ENCODE measurements at places on chromosomes 6 and 20.
A peak's percentile ranks its signal among the peaks of the same experiment; 100 is the strongest.

- no peak for DNase-seq
Measured at GRCh38 chr6:107413966-107414645, 45.3 kb downstream of the PDSS2 start.

- DNase-seq = peak; percentile 87
Measured at GRCh38 chr6:166556863-166557322, 29.6 kb downstream of the RAMACL start.

GRCh38 chr6:79787626-79788025, 156.5 kb downstream of the SH3BGRL2 start:
- DNase-seq = no peak

DNA sequence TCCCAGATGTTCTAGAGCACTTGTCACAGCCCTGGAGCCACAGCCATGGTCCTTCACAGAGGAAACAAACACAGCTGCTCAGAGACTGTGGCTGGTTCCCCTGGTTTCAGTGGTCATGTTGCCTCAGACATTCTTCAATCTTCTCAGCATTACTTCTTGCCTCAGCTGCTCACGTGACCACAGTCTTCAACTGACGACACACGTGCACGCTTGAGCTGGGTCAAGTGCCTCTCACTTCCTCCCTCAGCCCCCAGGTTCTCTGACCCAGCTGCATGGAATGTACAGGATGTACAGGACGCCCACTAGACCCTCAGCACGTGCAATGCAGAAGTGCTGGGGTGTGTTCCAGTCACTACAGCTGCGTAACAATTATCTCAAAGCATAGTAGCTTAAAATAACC, 159.8 kb upstream of the GGTLC1 start:
- DNase-seq = peak; percentile 34

DNA sequence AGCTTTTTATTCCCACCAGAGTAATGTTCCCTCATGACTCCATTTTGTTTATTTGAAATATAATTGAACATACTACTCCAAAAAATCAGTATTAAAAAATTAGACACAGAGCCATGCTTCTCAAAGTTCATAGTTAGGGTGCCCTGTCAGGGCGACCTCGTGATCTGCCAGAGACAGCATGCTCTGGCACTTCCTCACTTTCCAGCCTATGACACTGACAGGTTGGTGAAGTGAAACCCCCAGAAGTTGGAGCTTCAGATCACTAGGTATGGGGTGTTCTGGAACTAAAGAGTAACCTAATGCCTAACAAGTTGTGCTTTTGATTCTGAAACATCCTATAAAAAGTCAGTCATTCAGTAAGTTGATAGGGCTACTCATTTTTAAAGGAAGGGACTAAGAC, 93.0 kb downstream of the TBC1D7 start:
- no peak for DNase-seq

GRCh38 chr6:104617591-104617990, 242.1 kb downstream of the HACE1 start:
- DNase-seq = no peak

DNA sequence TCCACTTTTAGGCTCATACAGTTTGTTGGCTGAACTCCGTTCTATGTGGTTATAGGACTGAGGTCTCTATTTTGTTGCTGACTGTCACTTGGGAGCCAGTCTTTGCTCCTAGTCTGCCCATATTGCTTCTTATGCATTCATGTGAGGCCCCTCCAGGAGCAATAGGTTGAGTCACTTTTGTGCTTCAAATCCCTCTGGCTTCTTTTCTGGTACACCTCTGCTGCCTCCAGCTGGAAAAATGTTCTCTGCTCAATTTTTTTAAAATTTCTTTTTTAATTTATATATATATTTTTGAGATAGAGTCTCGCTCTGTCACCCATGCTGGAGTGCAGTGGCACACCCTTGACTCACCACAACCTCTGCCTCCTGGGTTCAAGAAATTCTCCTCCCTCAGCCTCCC, 42.7 kb upstream of the NOX3 start:
- DNase-seq = no peak

- DNase-seq = no peak
Measured at GRCh38 chr20:35742741-35743523, 872 bp upstream of the RBM39 start.

DNA sequence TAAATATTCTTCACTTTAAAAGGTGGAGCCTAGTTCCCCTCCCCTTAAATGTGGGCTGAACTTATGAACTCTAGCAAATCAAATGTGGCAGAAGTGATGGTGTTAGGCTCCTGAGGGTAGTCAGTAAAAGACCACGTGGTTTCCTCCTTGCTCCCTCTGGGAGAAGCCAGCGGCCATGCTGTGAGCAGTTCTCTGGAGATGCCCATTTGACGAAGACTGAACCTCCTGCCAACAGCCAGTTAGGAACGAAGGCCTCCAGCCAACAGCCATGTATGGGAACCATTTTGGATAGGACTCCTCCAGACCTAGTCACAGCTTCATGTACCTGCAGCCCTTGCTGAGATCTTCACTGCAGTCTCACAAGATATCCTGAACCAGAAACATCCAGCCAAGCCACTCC, 7.6 kb upstream of the MOCS1 start:
- no peak for DNase-seq

DNA sequence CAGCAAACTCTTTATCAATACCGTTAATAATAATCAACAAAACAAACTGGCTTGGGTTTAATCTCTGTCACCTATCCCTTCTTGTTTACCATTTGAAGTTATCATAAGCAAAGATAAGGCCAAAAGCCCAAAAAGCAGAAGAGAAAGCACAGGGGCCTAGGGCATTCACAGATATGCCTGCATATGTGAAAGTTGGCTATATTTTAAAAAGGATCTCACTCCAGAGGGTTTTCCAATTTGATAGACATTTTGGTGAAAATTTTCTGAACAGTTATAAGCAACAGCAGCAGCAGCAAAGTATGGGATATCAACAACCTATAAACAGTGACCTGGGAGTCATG, 101.1 kb downstream of the ATXN1 start:
- DNase-seq = no peak

DNA sequence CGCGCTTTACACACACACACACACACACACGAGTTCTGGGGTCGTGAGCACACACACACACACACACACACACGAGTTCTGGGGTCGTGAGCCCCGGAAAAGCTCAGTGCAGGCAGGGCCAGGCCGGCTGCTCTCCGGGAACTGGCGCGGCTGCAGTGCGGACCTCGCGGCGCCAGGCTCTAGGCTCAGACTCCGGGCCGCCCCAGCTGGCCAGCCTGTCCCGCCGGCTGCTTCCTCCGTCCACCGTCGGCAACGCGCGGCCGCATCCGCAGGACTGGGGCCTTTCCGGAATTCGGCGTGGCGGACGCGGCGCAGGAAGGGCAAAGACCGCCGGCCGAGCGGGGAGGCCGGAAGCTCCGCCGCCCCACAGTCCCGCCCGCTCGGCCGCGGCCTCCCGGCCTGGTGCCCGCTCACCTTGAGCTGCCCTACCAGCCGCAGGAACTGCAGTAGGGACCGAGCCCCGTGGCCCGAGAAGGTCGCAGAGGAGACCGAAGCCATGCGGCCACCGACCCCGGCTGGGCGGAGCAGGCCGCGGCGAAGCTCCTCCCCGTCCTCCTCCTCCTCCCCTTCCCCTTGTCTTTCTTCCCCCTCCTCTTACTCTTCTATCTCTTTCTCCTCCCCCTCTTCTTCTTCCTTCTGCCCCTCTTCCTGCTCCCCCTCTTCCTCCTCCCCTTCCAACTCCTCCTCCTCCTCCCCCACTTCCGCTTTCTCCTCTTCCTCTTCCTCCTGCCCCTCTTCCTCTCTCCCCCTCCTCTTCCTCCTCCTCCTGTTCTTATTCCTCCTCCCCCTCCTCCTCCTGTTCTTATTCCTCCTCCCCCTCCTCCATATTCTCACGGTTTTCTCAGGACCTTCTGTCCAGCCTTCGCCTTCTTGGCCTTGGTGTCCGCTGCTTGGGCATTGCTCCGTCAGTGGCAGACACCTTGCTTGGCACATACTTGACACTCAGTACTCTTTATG, at the start of gene HDDC2:
HDDC2 (minus strand) TSS at position 533 of the 957 bp plus-strand sequence; CDS start at position 498, 35 bp downstream.
- peak; percentile 67 for DNase-seq

DNA sequence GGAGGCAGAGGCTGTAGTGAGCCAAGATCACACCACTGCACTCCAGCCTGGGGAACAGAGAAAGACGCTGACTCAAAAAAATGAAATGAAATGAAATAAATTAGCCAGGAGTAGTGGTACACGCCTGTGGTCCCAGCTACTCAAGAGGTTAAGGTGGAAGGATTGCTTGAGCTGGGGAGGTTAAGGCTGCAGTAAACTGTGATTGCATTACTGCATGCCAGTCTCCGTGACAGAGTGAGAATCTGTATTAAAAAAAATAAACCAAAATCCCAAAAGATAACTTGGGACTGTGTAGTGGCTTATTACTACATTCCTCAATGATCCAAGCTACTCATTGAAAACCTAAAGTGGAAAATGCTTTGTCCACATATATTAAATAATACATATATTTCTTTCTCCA, 87.0 kb downstream of the SGK1 start:
- no peak for DNase-seq

DNA sequence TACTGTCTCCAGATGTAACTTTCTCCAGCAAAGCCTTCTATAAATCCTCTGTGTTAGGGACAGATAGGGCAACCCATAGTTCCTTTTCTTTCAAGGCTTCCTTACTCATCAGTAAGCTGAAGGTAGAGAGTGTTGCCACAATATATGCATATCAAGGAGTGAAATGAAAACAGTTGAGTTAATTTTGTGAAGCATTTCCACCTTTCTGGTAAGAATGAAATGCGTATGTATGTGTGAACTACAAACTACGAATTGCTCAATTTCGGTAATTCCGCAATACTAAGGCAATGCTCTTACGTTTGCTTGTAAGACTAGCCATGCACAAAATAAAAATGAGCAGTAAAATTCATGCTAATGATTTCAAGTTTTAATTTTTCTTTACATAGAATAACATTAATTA, 61.2 kb upstream of the HBS1L start:
- no peak for DNase-seq

- no peak for DNase-seq
Measured at GRCh38 chr20:56212091-56212490, 36.4 kb upstream of the MC3R start.

DNA sequence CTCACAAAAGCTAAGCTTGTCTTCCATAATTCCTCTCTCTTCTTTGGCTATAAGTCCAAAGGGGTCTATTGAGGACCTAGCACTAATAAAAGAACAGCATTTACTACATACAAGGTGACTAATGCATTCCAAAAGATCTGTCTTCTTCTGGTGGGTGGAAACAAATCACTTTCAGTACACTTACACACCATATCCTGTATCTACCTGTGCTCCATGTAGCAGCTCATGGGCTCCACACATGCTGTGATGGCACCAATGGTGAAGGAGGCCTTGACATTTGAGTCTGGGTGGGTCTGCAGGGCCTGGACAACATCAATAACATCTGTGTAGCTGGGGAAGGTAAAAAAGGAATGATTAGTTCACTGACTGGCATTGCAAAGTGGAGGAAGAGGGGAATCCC, 42.4 kb upstream of the SLC4A11 start:
- DNase-seq = no peak

DNA sequence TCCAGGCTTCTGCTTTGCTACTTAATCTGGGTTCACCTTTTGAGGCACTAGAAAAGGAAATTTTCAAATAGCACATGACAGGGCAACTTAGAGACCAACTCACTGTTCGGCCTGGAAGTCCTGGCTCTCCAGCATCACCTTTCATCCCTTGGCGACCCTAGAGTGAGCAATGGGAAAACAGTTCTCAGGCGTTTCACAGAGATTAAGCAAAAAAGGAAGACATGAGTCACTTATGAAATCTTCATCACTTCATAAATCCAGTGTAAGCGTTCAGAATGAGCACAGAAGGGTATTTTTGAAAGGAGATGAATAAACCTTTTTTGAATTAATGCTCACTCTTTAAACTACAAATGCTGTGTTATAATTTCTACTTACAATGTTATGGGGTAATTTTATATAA, 104.0 kb downstream of the COL12A1 start:
- no peak for DNase-seq

DNA sequence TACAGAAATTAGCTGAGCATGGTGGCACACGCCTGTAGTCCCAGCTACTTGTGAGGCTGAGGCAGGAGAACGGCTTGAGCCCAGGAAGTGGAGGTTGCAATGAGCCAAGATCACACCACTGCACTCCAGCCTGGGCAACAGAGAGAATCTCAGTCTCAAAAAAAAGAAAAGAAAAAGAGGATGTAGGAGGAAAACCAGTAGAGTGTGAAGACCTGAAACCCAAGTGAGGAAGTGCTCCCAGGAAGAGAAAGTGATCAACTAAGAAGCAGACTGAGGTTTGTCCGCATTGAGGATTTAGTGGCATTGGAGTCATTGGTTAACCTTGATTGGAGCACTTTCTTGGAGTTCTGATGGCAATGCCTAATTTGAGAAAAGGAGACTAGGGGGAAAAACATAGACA, 20.6 kb upstream of the TASP1 start:
- no peak for DNase-seq

DNA sequence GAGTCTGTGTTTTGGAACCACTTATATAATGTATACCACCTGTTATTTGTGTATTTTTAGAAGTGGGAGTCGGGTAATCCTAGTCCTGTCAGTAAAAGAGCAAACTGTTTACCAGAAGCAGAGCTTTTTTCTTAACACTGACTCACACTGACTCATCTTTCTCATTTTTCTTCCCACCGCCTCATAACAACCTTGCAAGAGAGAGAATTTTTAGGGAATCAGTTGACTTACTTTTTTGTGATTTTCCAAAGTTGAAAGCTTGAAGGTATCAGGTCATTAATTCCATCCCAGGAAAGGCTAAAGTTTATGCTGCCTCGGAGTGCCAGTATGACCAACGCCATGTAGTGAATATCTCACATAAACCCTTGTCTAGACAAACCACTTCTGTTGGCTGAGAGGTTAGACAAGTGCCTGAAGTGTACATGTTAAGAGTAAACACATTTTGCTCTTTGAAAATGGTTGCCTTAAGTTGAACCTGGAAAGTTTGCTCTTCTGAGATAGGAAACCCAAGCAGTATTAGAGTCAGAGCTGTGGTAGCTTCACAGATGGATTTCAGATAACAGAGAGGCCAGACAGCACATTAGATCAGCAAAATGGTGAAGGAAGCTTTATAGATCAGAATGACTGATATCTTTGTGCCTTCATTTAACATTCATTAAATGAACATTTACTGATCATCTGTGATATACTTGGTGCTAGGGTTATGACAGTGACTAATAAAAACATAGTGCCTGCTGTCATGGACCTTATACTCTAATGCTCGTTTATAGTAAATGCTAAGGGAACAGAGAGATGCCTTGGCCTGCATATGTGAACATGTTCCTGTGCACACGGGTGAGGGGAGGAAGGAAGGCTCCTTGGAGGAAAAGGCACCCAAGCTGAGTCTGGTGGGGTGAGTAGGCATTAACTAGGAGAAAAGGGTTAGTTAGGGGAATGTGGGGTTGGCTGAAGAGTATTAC, 29.1 kb upstream of the PKIG start:
- DNase-seq = no peak
